ENCODE measurements at places on chromosomes 6 and 20. TPM values are rescaled to one million over a fixed set of nuclear protein-coding genes. Genes with fewer than 3 reads are reported as not detected.

GRCh38 chr6:1739680-1740079 is 130.0 kb downstream of the FOXC1 start:
- DNase-seq: no peak

- DNase-seq: no peak
These were observed 230.7 kb downstream of the CBLN4 start for GRCh38 chr20:55774628-55775027.

- no peak for DNase-seq
These were observed 10.6 kb upstream of the FAM110A start for GRCh38 chr20:822651-823573.

PGC gene
- polyA plus RNA-seq: not detected

CLPSL2 gene
- polyA plus RNA-seq: not detected

EYS gene
- not detected for polyA plus RNA-seq

OR2B6 gene
- 0.18 TPM for polyA plus RNA-seq

OTOR gene
- polyA plus RNA-seq: not detected

Data from A549 (cell line).